ENCODE measurements at places on chromosomes 11 and 22. TPM values are rescaled to one million over a fixed set of nuclear protein-coding genes. Genes with fewer than 3 reads are reported as not detected.

DNA sequence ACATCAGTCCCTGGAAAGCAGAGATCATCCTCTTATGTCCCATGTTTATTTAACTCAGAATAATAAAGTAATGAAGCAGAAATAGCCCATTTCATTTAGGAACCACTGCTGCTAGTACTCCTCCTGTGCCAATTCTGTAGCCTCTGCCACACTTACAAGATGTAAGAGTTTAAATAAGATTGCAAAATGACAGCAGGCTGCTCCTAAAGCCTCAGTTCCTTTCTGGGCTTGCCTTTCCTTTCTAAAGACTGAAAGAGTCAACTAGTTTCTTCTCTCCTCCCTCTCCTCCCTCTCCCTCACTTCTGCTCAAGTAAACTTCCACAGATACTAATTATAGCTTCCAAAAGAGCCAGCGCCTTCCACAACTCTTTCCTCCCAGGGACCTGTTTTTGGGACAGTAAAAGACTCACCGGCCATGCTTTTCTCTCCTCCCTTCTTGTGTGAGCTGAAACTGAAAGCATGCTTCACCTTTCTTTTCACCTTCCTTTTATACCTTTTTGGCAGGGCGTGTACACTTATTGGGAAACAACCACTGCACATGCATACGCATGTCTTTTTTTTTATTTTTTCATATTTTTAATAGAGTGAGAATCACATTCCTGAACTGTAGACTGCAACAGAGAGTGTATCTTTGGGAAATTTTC, 26.1 kb upstream of the CARD16 start:
- DNase-seq = no peak

CCDC117 gene
- 21.3 TPM for polyA plus RNA-seq

DNA sequence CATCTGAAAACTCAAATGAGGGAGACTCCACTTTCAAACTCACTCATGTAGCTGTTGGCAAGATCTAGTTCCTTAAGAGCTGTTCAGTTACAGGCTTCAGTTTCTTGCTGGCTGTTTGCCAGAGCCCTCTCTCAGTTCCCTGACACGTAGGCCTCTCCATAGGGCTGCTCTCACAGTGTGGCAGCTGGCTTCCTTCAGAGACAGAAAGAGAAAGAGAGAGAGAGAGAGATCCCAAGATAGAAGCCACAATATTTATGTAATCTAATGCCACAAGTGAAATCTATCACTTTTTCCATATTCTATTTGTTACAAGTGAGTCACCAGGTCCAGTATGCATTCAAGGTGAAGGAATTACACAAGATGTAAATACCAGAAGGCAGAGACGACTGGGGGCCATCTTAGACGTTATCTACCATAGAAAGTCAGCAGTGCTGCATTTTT, 168.8 kb downstream of the RCN1 start:
- no peak for DNase-seq

DNA sequence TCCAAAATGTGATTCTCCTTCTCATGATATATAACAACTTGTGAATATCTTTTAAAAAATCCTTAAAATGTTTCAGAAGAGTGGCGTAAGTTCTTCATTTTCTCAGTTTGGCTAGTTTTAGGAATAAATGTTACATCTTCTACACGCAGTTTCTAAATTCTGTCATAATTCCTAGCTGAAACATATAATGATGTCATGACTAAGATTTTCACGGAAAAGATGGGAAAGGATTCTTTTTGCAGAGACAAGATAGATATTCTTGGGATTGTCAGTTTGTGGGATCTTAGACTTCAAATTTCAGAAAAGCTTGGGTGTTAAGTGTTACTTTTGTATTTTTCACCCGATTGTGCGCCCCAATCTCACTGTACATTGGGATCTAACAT, 1.7 kb downstream of the EED start:
- no peak for DNase-seq

CRYAB gene
- polyA plus RNA-seq = 619 TPM

DNA sequence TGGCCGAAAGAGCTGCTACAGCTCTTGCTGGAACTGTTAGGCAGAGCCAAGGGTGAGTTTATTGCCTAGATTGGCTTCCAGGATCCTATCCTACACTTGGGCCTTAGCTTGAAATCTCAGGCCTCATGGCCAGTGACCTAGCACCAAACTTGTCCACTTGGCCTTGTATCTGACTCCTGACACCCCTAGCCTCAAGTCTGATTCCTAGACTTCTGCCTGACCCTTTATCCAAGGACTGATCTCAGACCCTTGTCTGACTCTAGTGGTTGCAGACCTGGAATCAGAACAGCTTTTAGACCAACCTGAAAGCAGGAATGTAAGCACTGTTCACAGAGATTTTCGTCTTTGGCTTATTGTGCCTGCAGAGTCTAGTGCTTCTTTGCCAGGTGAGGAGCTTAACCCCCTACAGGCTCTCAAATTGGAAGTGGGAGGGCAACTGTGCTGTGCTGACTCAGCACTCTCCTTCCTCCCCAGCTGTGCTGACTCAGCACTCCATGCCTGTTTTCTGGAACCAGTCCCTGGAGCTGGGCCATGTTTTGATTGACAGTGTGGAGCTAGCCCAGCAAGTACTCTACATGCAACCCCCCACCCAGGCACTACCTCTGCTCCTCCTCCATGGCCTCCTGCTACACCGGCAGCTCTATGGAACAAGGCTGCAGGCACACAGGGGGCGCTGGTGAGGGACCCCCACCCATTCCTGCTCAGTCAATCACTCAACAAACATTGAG, 35.1 kb downstream of the RRP8 start:
- DNase-seq = peak; percentile 38

APIP gene
- polyA plus RNA-seq = 22.2 TPM

- no peak for DNase-seq
Observed at GRCh38 chr11:70323806-70324205, 53.3 kb downstream of the PPFIA1 start.

TPST2 gene
- polyA plus RNA-seq = 7.2 TPM

GRCh38 chr22:20523086-20523983, 15.9 kb downstream of the MED15 start:
- DNase-seq = no peak

GRCh38 chr11:76321820-76322524, 59.0 kb downstream of the THAP12 start:
- no peak for DNase-seq

PIH1D2 gene
- 0.93 TPM for polyA plus RNA-seq

DGCR2 gene
- polyA plus RNA-seq = 49.1 TPM

DNA sequence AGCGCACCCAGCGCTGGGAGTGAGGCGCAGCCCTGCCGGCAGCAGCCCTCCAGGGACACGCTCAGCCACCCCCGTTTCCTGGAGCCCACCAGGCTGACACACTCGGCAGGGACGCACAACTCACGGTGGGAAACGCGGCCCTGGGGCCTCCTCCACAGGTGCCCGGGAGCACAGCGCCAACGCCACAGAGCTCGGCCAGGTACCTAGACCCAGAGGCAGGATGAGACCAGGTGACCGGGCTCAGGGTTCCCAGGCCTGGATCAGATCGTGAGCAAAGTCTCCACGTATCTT, 18.0 kb downstream of the TUBGCP6 start:
- no peak for DNase-seq

PLAAT4 gene
- polyA plus RNA-seq = 5.4 TPM

KBTBD4 gene
- 16.3 TPM for polyA plus RNA-seq

DNA sequence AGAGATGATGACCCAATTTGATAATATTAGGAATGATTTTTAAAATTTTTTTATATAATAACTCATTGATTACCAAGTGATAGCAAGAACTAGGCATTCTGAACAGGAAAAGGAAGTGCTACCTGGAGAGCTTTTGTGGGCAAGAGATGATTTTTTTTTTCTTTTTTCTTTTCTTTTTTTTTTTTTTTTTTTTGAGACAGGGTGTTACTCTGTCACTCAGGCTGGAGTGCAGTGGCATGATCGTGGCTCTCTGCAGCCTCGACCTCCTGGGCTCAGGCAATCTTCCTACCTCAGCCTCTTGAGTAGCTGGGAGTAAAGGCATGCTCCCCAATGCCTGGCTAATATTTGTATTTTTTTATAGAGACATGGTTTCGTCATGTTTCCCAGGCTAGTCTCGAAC, 40.4 kb downstream of the TNRC6B start:
- DNase-seq = no peak

DNA sequence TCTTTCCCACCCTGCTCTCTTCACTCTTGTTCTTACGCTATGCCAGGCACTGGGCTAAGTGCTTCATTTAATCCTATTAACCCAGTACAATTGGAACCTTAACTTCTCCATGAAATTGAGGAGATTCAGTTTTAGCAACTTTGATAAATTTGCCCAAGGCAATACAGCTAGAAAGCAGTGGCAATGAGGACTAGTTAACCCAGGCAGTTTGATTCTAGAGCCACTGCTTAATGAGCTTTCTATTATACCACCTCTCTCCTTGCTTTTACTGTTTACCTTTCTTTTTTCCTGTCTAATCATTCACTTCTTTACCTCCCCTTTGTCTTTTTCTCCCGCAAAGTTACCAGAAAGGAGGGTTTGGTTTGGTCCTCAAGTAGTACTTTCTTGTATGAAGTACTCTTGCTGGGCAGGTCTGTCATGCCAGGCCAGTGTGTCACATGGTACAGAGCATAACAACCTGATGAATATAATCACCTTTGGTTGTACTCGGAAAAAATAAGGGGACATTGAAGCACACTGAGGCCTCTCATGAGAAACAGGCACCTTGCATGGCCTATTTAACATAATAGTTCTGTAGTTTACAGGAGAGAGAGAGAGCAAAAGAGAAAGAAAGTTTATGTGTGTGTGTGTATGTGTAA, 70.6 kb downstream of the PDHX start:
- no peak for DNase-seq

SLCO2B1 gene
- 17.5 TPM for polyA plus RNA-seq

DNA sequence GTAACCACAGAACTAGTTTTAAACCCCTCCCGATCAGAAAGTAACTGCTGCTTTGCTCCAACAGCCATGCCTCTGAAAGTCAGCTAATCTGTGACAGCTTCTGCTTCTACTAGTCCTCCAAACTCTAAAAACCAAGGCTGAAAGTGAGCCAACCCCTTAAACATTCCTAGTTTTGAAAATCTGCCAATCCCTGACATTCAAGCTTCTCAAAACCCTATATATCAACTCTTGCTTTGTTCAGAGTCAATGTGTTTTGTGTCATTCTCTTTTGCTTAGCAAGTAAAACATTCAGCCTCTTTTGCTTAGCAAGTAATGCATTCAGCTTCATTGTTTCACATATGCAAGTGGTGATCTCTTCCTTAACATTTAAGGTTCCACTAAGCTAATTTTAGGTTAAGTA, 56.9 kb downstream of the ATG16L2 start:
- no peak for DNase-seq

ATG16L2 gene
- polyA plus RNA-seq = 17.9 TPM

- no peak for DNase-seq
Observed at GRCh38 chr11:75816561-75817239, 1.7 kb downstream of the UVRAG start.

MMP3 gene
- not detected for polyA plus RNA-seq

DNA sequence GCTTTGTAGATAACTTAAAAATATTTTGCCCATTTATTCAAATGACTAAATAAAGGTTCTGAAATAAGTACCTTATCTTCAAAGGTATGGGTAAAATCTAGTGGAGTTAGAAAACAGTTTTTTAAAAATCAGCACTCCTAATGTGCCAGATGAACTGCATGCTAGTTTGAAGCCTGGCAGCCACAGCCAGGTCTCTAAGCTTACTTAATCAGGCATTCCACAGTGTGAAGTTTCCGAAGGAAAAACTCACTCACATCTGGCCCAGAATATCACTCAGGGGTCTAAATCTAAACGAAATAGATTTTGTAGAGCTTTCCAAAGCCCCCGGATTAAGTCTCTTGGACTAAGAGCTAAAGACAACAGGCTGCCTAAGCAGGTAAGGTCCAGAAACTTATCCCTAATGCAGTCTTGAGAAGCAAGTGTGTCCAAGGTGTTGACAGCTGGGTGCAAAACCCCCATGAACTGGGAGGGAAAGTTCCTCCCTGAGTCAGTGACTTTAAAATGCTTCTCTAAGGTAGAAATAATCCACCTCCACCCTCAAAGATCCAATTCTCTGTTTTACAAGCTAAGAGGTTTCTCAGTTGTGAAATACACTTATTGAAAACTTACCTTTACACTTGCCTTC, 157.6 kb downstream of the FCHSD2 start:
- no peak for DNase-seq

DRAP1 gene
- 82.7 TPM for polyA plus RNA-seq

DNA sequence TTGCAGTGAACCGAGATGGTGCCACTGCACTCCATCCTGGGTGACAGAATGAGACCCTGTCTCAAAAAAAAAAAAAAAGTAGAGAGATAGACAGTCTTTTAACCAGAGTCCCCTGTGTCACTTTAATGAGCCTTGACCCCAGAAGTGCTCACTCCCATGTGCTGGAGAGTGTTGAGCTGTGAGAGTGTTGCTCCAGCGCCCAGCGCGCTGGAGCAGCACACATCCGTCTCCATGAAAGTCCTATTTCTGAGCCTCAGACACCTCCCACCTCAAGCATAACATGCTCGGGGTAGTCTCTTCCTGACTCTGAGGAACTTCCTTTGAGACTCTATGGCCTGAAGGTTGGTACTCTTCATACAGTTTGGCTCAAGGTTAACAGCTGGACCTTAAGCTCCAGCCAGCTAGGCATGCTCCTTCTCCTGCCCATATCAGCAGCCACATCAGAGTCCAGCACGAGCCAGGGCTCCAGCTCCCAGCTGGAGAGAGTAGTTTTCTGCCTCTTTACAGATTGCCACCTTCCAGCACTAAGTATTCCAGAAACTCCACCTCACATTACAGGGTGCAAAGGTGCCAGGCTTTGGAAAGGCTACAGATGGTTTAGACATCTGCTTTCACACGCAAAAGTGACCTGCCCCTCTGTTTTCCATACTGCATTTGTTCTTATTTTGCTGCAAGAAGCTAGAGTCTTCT, 29.4 kb upstream of the UBASH3B start:
- no peak for DNase-seq

DNA sequence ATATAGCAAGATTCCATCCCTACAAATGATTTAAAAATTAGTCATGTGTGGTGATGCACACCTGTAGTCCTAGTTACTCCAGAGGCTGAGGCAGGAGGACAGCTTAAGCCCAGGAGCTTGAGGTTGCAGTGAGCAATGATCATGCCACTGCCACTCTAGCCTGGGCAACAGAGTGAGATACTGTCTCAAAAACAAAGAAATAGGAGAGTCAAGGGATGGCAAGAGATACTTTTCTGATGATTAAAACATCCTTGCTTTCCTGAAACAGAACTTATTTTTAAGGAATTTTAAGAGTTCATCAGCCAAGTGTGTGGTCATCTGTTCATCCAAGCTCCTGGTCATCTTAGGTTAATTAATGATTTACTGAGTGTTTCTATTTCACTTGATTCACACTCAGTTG, 1252.0 kb downstream of the LRRC4C start:
- no peak for DNase-seq

GRCh38 chr11:63920126-63920938, 3.4 kb upstream of the RCOR2 start:
- DNase-seq = peak; percentile 62

DNA sequence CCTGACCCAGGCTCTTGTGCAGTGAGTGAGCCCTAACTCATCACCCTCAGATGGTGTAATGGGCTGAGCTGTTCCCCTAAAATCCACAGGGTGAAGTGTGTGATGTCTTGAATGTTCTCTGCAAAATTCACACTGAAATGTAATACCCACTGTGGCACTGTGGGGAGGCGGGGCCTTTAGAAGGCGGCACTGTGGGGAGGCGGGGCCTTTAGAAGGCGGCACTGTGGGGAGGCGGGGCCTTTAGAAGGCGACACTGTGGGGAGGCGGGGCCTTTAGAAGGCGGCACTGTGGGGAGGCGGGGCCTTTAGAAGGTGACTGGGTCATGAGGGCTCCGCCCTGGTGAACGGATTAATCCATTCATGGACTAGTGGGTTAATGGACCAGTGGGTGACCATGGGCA, 33.0 kb downstream of the CHID1 start:
- DNase-seq = no peak

All from hindlimb muscle (tissue), 1 donor.